ENCODE measurements at places on chromosomes 11 and 22.

GRCh38 chr11:20111871-20112270 lies 48.4 kb downstream of the DBX1 start:
- DNase-seq: no peak

DNA sequence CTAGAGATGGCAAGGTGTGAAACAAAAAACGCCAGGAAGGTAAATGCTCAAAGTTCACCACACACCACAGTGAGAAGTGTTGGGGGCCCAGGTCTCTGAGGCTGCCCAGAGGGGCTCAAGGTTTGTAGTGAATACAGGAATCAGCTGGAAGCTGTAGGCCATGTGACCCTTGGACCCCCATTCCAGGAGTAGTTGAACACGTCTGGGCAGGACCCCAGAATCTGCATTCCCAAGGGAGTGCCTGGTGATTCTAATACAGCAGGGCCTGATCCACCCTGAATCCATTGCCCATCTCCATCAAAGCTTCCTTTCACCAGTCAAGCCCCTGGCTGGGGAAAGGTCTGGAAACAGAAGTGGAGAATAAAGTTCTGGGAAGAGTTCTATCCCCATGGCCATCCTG lies 70.8 kb upstream of the B3GAT1 start:
- no peak for DNase-seq

DNA sequence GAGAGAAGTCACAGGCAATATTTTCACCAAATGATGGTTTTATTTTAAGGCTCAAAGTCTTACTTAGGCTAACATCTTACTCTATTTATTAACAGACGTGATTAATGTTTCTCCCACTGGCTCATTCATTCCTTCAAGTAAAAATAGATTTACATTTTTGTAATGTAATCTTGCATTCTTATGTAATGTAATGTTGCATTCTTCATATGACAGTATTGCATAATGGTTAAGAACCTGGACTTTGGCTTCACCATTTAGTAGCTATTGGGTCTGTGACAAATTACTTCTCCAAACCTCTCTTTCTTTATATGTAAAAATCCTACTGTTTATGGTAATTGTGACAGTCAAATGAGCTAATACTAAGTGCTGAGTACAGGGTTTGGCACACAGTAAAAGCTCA lies 3.3 kb upstream of the DIXDC1 start:
- DNase-seq: no peak

GRCh38 chr11:68009391-68010089 lies 587 bp upstream of the ALDH3B1 start:
- no peak for DNase-seq

- DNase-seq: no peak
These were observed 171.1 kb downstream of the CEP164 start for GRCh38 chr11:117498791-117499190.

- no peak for DNase-seq
These were observed 5.8 kb downstream of the CYB5R2 start for GRCh38 chr11:7667460-7667859.

DNA sequence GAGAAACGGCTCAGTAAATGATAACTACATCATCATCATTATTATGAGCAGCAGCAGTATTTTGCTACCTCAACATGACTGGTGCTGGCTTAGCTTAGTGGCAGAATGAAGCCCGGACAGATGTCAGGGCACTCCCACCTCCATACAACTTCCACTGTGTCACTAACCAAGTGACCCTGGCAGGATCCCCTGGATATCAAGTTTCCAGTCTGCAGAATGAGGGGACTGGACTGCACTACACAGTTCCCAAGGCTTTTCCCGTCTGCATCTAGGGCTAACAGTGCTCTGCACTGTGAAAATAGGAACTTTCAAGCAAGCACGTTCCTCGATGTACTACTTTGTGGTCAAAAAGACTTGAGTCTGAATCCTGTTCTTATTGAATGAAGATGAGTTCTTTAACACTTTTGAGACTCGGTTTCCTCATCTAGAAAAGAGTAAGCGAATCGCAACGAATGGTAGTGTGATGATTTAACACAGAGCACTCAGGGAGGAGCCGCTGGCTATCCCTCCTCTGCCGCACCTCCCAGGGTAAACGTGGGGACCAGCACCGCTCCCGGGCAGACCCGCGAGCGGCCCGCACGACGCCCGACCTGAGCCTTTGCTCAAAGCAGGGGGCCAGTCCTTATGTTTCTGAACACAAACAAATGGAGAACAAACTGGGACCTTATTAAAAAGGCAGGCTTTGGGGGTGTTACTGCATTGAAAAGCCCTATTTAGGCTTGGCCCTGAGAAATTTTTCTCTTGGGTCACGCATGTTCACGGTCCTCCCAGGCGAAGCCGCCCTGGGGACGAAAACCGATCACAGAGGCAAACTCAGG lies 910 bp downstream of the CLTCL1 start:
- no peak for DNase-seq

GRCh38 chr22:37113757-37114156 lies 4.2 kb upstream of the TMPRSS6 start:
- DNase-seq: no peak

DNA sequence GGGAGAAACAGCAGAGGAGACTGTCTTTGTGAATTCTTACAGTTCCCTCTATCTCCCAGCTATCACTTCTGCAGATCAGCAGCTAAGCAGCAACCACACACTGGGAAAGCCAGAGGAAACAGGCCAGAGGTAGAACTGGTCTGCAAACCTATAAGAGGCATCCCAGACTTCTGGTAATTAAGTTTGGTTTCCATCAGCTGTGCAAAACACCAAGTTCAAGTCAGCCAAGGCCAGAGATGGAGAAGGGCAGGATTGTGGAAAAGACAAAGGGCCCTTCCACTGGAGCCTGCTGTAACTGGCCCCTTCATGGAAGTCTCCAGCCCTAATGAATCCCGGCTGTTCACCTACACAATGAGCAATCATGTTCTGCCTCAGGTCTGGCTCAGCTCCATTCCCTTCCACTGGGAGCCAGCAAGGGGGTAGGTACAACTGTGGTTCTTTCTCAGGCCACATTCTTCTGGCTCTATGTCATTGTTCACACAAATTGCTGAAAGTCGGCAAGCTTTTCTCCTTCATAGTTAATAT lies 4.6 kb upstream of the PAMR1 start:
- no peak for DNase-seq

DNA sequence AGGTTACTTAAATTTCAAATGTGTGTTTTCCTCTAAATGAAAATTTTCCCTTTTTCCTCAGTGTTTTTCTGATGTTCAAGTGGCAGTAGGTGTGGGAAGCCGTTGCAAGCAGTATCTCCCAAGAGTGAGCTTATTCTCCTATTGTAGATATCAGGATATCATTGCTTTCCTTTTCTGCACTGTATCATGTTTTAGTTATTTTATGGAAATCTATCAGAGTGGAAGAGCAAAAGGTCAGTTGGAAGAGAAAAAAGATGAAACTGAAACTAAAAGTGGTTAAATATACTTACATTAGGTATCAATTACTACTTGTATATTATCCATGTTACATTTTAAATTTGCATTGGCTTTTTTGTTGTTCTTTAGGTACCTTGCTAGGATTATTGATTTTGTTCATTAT lies 57.0 kb downstream of the PDE3B start:
- DNase-seq: no peak

- no peak for DNase-seq
These were observed 743.8 kb downstream of the NTM start for GRCh38 chr11:132114185-132114584.

GRCh38 chr22:19068784-19069271 lies 53.4 kb downstream of the DGCR2 start:
- DNase-seq: no peak

- no peak for DNase-seq
These were observed 1025.2 kb downstream of the TBC1D22A start for GRCh38 chr22:47787501-47788227.

GRCh38 chr11:114115451-114115928 lies 56.0 kb downstream of the ZBTB16 start:
- DNase-seq: no peak
